ENCODE measurements at places on chromosomes 2 and 18. TPM values are rescaled to one million over a fixed set of nuclear protein-coding genes. Genes with fewer than 3 reads are reported as not detected.

RAX gene
- total RNA-seq, result not detected

DNA sequence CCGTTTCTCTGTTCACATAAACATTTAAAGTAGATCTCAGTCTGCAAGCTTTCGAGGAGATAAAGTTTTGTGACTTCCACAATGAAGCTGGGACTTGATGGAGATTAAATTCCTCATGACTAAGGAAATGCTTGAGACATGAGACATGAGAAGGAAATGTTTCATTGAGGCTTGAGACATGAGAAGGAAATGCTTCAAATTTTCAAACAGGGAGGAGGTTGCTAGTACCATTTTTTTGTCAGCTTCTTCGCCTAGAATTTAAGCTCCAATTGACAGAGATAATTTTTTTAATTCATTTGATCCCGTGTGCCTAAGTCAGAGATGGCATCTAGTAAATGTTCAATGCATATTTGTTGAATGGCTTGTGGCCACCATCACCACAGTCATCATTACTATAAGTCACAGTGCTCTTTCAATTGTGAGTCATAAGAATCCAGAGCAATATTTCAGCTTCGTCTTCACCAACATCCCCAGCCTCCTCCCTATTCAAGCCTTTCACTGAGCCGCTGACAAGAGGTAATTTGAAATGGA lies 543 bp upstream of the MARCHF4 start:
- DNase-seq, result no peak

- DNase-seq, result no peak
These were observed 30.6 kb upstream of the RPRM start for GRCh38 chr2:153509133-153509532.

DNA sequence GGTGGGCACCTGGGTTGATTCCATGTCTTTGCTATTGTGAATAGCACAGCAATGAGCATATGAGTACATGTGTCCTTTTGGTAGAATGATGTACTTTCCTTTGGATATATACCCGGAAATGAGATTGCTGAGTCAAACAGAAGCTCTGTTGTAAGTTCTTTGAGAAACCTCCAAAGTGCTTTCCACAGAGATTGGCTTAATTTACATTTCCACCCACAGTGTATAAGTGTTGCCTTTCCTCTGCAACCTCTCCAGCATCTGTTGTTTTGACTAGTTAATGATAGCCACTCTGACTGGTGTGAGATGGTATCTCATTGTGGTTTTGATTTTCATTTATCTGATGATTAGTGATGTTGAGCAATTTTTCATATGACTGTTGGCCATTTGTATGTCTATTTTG lies 194.8 kb downstream of the ZNF804A start:
- no peak for DNase-seq

GRCh38 chr2:55860832-55861231 lies 62.8 kb downstream of the EFEMP1 start:
- DNase-seq, result no peak

HES6 gene
- total RNA-seq, result 40.4 TPM
